ENCODE measurements at places on chromosomes 5 and 9. TPM values are rescaled to one million over a fixed set of nuclear protein-coding genes. Genes with fewer than 3 reads are reported as not detected.

GRHPR gene
- total RNA-seq: 149 TPM

RUSC2 gene
- 18.5 TPM for total RNA-seq

BHMT gene
- not detected for total RNA-seq

GAS1 gene
- 1.4 TPM for total RNA-seq

DMGDH gene
- total RNA-seq: not detected

PCDHA10 gene
- total RNA-seq: 1.8 TPM

SLC4A9 gene
- not detected for total RNA-seq

WNT8A gene
- not detected for total RNA-seq

GPX3 gene
- 5.0 TPM for total RNA-seq

PGM5 gene
- total RNA-seq: 3.2 TPM

SLC6A7 gene
- not detected for total RNA-seq

SLC46A2 gene
- total RNA-seq: not detected

HTR4 gene
- total RNA-seq: not detected

ST8SIA4 gene
- total RNA-seq: 13.3 TPM

PAEP gene
- total RNA-seq: 0.27 TPM

GRM6 gene
- not detected for total RNA-seq

FBLL1 gene
- total RNA-seq: 7.6 TPM

RELL2 gene
- total RNA-seq: 6.0 TPM

REEP2 gene
- 18.6 TPM for total RNA-seq

SPINK13 gene
- total RNA-seq: not detected

NRG2 gene
- total RNA-seq: 8.9 TPM

OR1N1 gene
- not detected for total RNA-seq

PAPPA gene
- total RNA-seq: 0.30 TPM

FOXI1 gene
- total RNA-seq: not detected

CFAP77 gene
- total RNA-seq: not detected

OTP gene
- total RNA-seq: not detected

ZNF189 gene
- total RNA-seq: 8.8 TPM

TAF11L10 gene
- not detected for total RNA-seq

KCTD16 gene
- not detected for total RNA-seq

PPIP5K2 gene
- 25.7 TPM for total RNA-seq

TEK gene
- total RNA-seq: 0.30 TPM

PTPRD gene
- 8.1 TPM for total RNA-seq

KIF4B gene
- 0.03 TPM for total RNA-seq

IFNA21 gene
- not detected for total RNA-seq

SHOC1 gene
- total RNA-seq: 0.08 TPM

NTNG2 gene
- total RNA-seq: 0.80 TPM

NXNL2 gene
- 0.49 TPM for total RNA-seq

CBY3 gene
- total RNA-seq: not detected

GFRA3 gene
- 0.08 TPM for total RNA-seq

RAD50 gene
- 23.4 TPM for total RNA-seq

GBA2 gene
- 49.6 TPM for total RNA-seq

ANGPTL2 gene
- 10.1 TPM for total RNA-seq

CATSPER3 gene
- not detected for total RNA-seq

PLEKHG4B gene
- total RNA-seq: 0.83 TPM

ZNF883 gene
- 3.1 TPM for total RNA-seq

MRPL22 gene
- total RNA-seq: 40.4 TPM

PCDHGA1 gene
- 2.5 TPM for total RNA-seq

PCA3 gene
- total RNA-seq: not detected

NSD1 gene
- total RNA-seq: 49.3 TPM

LVRN gene
- not detected for total RNA-seq

FAM169A gene
- total RNA-seq: 13.1 TPM

GPR21 gene
- not detected for total RNA-seq

FGFR4 gene
- 9.3 TPM for total RNA-seq

SURF1 gene
- 40.5 TPM for total RNA-seq

FEM1C gene
- 8.3 TPM for total RNA-seq

Data from A375 (cell line).